ENCODE measurements at places on chromosomes 4 and X. TPM values are rescaled to one million over a fixed set of nuclear protein-coding genes. Genes with fewer than 3 reads are reported as not detected.

The GAGE13 gene
- not detected for total RNA-seq

DNA sequence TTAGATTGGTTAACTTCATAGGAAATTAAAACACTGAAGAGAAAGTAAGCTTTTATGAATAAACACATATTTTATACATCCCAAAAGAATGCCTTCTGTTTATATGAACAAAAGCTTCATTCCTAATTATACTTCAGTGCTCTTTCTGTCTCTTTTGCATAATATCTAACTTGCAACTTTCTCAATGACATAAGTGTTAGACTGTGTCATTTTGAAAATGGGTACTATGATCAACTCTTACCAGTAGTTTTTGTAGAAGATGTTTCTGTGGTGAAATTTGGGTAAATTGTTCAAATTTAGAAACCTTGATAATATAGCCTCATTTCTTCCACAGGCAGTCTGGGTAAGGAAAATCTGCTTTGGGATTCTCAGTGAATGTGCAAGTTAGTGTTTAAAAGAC is 991.4 kb downstream of the CCSER1 start:
- DNase-seq, result no peak

DNA sequence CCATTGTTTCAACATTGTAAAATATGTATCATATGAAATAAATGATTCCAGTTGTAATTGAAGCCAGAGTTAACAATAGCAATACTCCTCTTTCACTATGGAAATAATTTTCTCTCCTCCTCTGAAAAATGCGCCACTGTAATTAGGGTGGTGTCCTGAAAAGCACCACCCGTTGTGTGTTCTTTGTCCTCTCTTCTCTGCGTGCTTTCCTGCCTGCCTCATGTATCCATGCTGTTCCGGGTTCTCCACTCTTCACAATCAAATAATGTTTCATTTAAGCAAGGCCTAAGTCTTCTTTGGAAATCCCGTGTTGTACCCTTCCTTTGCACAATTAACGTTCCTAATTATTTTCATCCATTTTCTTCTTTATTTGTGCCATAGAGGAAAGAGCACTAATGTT is 293.3 kb downstream of the ADGRL3 start:
- no peak for DNase-seq

DNA sequence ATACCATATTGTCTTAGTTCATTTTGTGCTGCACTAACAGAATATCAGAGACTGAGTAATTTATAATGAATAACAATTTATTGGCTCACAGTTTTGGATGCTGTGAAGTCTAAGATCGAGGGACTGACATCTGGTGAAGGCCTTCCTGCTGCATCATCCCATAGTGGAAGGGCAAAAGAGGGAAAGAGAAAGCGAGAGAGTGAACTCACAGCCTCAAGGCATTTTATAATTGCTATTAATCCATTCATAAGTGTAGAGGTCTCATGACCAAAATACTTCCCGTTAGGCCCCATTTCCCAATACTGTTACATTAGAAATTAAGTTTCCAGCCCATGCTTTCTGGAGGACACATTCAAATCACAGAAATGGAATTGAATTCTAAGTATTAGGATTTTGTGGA is 554.4 kb downstream of the TRAM1L1 start:
- DNase-seq, result no peak

The CRMP1 gene
- not detected for total RNA-seq

DNA sequence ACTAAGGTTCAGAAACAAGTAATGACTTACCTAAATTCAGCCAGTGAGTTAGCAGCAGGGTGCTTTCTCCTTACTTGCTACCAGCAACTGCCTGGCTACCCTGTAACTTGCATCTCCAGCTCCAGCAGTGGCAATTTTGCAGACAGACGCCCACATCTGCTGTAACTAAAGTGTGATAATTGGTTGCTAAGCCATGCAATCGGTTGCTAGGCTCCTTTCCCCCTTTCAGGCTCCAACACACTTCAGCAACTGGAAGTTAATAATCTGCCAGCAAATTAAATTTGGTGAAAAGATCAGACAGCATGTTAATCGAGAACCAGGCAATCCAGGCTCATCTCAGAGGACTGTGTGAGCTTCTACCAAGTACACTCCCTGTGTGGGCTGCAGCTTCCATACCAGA is 24.2 kb upstream of the ARHGEF9 start:
- no peak for DNase-seq

DNA sequence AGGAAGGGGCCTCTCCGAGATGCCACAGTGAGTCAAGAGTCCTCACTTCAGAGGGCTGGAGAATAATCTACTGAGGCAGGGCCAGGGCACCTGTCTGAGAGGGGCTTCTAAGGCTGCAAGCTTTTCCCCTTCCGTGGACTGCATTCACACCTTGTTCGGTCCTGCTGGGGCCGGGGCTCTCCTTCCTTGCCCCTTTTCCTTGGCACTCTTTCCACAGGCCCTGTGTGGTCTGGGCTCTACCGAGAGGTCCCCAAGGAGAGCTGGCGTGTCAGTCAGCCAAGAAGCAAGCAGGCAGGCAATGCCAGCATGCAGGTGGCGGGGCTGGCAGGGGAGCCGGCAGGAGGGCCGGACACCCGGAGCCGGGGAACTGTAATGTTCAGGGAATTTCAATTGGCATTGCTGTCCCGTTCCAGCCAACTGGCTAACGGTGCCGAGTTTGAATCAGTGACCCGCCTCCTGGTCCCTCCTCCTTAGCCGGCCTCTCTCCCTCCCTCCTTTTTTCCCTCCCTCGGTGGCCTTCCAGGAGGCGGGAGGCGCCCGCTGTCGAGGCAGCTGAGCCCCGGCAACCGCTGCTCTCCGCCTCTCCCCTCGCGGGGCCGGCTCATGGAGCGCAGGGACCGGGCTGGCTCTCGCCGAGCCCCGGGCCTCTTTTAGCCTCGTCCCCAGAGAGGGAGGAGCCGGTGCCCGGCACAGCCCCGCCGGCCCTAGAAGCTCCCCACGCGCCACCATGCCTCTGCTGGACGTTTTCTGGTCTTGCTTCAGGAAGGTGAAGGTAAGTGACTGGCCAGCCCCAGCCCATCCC is at the start of gene STARD8:
STARD8 (plus strand) TSS at position 511 of the 802 bp plus-strand sequence; CDS start at position 728, 217 bp downstream.
- no peak for DNase-seq

DNA sequence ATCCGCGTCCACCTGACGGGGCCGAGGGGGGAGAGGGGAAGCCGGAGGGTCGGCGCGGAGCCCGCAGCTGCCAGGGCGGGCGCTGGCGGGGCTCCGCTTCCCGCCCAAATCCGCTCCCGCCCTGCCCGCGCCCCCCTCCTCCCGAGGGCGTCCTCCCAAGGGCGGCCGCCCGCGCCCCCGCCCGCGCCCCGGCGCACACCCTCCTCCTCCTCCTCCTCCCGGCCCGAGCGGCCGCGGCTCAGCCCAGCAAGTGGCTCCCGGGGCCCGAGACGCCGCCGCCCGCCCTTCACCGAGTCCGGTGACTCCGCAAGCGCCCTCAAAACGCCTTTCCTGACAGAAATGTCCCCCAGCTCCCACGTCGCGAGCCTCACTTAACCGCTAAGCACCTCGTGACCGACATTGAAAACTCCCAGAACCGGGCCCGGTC is 487 bp downstream of the HMGB2 start:
- no peak for DNase-seq

- DNase-seq, result no peak
Observed at GRCh38 chr4:145828802-145829485, 109.7 kb downstream of the ZNF827 start.

DNA sequence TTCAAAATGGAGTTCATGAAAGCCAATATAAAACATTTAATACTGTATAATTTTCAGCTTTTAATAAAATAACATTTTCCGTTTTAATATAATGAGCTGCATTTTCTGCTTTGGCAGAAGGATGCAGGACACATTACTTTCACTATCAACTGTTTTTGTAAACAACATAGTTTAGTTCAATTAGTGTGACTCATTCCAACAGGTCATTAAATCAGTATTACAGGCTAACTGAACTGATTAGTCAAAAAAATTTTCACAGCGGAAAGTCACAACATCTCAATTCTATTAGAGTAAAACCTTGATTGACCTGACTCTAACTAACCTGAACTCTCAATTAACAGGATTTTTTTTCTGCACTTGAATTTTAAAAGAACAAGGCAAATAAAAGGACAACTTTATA is 151.2 kb upstream of the AMOT start:
- DNase-seq, result no peak

The GPR50 gene
- not detected for total RNA-seq
